Activated CD8-positive, alpha-beta T cell treated with anti-CD3 and anti-CD28 coated beads for 36 hours (primary cell): ENCODE measurements at places on chromosomes 13 and 19. TPM values are rescaled to one million over a fixed set of nuclear protein-coding genes. Genes with fewer than 3 reads are reported as not detected.

DCLK1 gene
- not detected for total RNA-seq

CYSLTR2 gene
- 1.5 TPM for total RNA-seq

PRDX2 gene
- total RNA-seq, result 262 TPM

ADPRHL1 gene
- 0.36 TPM for total RNA-seq

POU2F2 gene
- 40.7 TPM for total RNA-seq

ZNF766 gene
- 32.9 TPM for total RNA-seq

GJB2 gene
- 0.83 TPM for total RNA-seq

EFNB2 gene
- total RNA-seq, result 0.11 TPM

CEACAM4 gene
- not detected for total RNA-seq

TNFSF13B gene
- total RNA-seq, result 4.4 TPM

MEDAG gene
- total RNA-seq, result not detected

LENG9 gene
- total RNA-seq, result 4.3 TPM

TNNT1 gene
- total RNA-seq, result not detected

DNA sequence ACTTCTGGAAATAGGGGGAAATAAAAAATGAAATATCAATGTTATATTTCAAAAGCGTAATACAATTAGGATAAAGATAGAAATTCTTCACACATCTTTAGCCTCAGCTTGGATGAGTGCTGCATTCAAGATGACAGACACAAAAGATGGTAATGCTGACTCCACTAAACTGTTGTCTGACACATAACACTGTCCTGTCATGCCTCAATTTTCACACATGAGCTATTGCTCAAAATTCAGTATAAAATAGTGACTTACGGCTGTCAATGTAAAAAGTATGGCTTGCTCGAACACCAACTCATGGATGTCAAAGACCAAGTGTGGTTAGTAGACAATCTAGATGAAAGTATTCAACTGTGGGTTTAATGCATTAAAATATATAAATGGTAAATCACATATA lies 94.5 kb downstream of the KLF12 start:
- DNase-seq, result no peak

DNA sequence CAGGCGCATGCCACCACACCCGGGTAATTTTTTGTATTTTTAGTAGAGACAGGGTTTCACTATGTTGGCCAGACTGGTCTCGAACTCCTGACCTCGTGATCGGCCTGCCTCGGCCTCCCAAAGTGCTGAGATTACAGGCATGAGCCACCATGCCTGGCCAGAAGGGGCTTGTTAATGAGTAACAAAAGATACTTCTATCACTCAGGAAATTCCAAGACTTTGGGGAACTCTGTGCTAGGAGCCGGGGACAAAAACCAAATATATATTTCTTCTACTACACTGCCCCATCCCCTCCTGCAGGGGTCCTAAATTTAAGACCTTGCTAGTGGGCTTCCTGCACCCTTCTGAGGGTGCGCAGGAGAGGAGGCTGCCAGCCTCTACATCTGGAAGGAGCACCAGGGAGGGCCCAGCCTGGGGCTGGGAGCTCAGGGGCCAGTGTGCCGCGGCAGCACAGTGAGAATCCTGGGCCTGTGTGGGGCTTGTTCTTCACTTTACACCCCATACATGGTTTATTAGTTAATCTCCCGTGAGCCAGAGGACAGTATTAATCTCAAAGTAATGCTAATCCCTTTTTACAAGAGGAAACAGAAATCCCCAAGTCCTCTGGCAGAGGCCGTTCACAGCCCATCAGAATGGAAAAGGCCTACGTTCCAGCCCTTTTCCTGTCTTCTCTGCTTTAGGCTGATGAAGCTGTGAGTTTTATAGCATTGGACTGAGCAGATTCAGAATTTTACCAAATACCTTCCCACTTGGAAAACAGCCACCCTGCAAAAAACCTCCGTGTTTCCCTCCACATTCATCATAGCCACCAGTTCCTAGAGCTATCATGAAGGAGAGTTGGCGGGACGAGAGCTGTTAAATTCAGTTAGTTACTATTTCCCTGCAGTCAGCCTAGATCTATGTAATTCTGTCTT lies 44.4 kb upstream of the NPAS1 start:
- DNase-seq, result no peak

- DNase-seq, result no peak
These were observed 30.5 kb downstream of the ZSWIM4 start for GRCh38 chr19:13825489-13826441.

DNA sequence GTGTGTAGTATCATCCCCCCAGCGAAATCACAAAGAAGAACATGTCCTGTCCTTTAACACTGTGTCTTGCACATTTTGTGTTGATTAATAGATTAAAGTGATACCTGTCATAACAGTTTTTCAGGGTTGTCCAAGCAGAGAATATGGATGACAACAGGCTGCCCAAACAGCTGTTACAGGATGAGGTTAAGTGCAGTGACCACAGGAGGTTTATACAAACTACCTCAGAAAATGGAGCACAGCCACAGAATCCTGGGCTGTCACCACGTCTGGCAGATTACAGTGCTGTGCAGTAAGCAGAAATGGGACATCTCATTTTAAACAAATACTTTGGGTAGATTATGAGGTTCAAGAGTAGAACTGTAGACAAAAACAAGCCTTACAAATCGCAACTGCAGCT lies 575.6 kb downstream of the DCT start:
- DNase-seq, result no peak

GRCh38 chr19:19488875-19489690 lies 26.3 kb downstream of the TSSK6 start:
- DNase-seq, result peak; percentile 96

- DNase-seq, result no peak
These were observed 103.5 kb downstream of the SUCLA2 start for GRCh38 chr13:47897411-47898050.

- DNase-seq, result no peak
These were observed 254.5 kb upstream of the DACH1 start for GRCh38 chr13:72121466-72121865.

DNA sequence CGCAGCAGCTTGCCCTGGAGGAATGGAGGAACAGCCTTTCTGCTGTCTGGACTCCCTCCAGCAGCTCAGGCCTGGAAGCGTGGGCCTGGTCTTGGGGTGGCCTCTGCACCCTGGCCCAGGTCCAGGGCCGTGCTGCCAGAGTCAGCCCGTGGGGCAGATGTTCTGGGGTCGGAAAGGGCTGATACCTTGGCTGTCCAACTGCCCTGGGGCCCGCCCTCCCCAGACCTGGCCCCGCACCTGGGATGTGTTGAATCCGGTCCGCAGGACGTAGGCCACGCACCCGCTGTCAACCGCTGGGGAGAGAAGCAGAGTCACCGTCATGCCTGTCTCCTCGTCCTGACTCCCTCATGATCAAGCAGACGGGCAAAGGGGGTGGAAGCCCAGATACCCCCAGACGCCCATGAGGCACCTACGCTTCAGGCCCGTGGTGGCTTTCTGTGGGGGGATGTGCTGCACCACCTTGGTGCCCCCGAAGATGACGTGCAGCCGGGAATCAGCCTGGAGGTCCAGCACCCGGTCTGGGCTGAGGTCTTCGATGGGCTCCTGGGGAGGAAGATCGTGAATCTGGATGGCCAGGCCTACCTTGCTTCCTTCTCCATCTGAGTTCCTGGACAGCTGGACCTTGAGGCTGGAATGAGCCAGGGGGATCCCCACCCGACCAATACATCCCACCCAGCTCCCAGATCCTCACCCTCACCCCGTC lies 7.7 kb downstream of the ATP13A1 start:
- DNase-seq, result no peak

GRCh38 chr19:38149661-38150061 lies 74.4 kb downstream of the DPF1 start:
- DNase-seq, result no peak

DNA sequence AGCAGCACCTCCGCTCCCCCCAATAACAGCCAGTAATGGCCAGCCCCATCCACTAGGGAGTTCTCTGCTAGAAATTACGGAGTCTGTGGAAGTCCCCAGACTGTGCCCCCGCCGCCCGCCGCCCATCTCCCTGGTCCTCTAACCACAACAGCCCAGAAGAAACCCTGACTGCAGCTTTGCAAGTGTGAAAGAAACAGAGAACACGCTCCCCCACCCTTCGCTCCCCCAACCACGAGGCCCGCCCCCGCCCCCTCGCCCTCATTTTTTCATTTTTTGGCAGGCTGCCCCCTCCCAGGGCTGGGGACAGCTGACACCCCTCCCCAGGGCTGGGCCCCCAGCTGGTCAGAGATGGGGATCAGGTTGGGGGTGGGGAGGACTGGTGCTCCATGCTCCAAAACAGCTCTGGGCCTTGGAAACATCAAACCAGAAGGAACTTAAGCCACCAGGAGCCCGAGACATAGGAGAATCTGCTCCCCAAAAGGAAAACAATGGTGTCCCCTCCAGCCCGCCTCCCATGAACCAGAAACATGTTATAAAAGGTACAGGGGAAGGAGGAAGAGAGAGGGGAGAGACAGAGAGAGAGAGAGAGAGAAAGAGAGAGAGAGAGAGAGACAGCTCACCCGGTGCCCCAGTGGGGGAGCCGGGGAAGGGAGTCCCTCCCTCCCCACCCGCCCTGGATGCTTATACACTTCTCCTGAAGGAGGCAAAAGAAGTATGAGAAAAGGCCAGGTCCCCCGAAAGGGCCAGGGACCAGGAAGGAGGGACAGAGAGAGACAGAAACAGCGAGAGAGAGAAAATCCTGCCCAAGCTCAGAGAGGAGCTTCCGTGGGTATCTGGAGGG lies 29.8 kb upstream of the ASF1B start:
- DNase-seq, result peak; percentile 51

GRCh38 chr19:42081584-42082203 lies 5.7 kb downstream of the ZNF574 start:
- DNase-seq, result peak; percentile 25

DNA sequence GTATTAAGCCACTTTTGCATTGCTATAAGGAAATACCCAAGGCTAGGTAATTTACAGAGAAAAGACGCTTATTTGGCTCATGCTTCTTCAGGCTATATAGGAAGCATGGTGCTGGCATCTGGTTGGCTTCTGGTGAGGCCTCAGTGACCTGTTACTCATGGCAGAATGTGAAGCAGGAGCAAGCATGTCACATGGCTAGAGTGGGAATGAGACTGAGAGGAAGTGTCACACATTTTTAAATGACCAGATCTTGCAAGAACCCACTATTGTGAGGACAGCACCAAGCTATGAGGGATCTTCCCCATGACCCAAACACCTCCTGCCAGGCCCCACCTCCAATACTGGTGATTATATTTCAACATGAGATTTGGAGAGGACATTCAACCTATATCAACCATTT lies 25.7 kb upstream of the IGFL4 start:
- DNase-seq, result no peak

- DNase-seq, result no peak
These were observed 16.9 kb downstream of the PEX11G start for GRCh38 chr19:7471696-7472615.

- no peak for DNase-seq
These were observed 108.2 kb downstream of the EDNRB start for GRCh38 chr13:77810430-77810829.

GRCh38 chr13:46010148-46010547 lies 42.4 kb downstream of the ZC3H13 start:
- no peak for DNase-seq

DNA sequence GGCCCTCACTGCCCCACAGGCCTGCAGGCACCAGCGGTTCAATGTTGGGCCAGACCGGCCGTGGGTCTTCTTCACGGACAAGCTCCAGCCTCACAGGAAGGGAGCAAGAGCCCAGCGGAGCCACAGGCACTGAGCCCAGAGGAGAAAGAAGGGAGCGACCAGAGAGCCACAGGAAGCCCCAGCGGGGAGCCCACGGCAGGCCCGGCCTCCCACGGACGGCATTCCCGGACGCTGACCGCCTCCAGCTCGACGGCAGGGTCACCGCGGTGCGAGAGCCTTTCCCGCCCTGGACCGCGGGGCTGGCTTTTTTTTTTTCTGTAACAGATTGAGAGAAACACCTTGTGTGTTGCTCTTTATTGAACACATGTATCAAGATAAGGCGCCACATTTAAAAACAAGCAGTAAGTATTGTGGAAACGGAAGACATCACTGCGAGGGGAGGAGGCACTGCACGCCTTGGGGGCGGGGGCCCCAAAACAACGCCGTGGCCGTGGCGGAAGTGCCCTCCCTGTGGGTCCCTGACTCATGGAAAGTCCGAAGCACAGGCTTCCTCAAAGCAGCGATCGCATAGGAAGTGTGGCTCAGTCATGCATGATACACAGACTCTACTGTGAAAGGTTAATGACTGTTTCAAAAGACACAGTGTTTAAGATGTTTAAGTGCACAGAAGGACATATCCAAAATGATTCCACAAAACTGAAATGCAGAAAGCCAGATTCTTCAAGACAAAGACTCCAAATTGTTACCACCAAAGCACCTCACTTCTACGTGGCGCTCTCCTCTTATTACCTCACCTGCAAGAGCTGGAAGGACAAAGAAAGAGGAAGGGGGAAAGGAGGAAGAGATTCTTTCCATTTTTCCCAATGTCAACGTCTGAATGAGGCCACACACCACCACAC lies 3.5 kb downstream of the RASA3 start:
- DNase-seq, result peak; percentile 96

GRCh38 chr13:36822785-36823184 lies 3.8 kb downstream of the RFXAP start:
- DNase-seq, result no peak

GRCh38 chr13:40629678-40630384 lies 36.6 kb downstream of the FOXO1 start:
- DNase-seq, result no peak

DNA sequence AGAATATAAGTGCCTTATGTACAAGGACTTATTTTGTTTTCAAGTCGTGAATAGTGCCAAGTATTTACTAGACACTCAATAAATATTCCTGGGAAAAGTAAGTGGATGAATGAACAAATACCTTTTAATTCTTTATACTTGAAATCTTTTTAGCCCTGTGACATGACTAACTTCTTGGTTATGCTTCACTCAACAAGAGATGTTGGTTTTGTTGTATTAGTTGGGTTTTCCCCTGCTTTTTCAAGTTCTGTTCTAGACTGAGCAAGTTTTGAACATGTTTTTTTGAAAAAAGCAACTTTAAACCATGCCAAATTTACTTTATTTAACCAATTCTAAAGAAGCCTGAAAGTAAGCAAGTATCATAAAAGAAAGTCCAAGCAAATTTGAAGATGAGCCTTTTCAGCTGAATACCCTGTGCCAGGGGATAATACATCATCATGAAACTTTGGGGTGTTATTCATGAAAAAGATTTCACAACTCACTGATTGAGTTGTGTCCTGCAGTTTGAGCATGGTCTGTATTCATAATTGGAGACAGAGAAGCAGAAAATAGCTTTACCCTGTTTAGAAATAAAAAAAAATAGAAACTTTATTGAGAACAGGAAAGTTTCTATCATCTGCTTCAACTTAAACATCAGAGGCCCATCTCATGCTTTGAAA lies 11.1 kb downstream of the LMO7 start:
- no peak for DNase-seq

DNA sequence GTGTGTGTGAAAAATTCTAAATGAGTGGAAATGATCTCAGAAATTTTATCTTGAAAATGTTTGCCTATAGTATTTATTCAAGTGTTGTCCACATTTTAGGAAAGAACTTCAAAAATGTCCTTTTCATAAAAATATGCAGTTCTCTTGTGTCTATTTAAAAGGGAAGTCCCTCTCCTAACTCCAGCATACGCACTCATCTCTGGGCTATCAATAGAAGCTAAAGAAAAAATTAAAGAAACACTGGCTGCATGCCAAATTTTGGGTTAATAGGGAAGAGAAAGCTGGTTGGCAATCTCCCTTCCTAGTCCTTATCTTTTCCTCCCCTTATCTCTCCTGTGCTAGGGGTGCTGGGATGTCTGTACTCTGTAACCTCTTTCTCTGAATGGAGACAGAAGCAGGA lies 313.3 kb downstream of the ENOX1 start:
- DNase-seq, result no peak

GRCh38 chr19:49973987-49974386 lies 13.0 kb upstream of the SIGLEC11 start:
- DNase-seq, result no peak
